ENCODE measurements at places on chromosomes 3 and 15. TPM values are rescaled to one million over a fixed set of nuclear protein-coding genes. Genes with fewer than 3 reads are reported as not detected.

The DNASE1L3 gene
- polyA plus RNA-seq: 0.61 TPM

The ITIH1 gene
- polyA plus RNA-seq: not detected

The SLC9C1 gene
- 0.07 TPM for polyA plus RNA-seq

The CRYGS gene
- 2.4 TPM for polyA plus RNA-seq

The ATP2C1 gene
- 27.3 TPM for polyA plus RNA-seq

The TM4SF4 gene
- 4.5 TPM for polyA plus RNA-seq

The SLC24A5 gene
- not detected for polyA plus RNA-seq

The FES gene
- 25.6 TPM for polyA plus RNA-seq

DNA sequence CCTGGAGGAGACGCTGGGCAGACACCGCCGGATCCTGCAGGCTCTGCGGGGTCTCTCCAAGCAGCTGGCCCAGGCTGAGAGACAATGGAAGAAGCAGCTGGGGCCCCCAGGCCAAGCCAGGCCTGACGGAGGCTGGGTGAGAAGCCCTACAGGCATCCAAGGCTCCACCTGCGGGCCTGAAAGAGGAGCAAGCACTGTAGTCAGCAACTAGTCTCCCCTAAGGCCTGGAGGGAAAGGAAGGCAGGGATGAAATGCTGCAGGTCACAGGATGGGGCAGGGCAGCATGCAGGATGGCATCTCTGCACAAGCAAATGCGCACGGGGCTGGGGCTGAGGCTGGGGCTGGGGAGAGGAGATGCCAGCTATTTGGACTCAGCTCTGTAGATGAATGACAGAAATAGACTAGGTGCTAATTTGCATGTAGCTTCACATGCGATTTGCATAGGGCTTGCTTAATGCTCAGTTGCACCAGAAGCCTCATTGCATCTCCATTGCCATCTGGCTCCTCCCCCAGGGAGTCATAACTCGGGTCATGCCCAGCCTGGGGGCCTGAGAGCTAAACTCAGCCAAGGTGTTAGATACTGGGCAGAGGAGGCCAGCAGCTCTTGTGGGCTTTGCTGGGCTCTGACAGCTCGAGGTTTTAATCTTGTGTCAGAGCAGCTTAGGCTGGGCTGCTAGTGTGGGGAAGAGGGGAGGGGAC is 5.2 kb upstream of the CPLX3 start:
- no peak for DNase-seq

- no peak for DNase-seq
Observed at GRCh38 chr3:122052968-122053367, 2.2 kb upstream of the CD86 start.

DNA sequence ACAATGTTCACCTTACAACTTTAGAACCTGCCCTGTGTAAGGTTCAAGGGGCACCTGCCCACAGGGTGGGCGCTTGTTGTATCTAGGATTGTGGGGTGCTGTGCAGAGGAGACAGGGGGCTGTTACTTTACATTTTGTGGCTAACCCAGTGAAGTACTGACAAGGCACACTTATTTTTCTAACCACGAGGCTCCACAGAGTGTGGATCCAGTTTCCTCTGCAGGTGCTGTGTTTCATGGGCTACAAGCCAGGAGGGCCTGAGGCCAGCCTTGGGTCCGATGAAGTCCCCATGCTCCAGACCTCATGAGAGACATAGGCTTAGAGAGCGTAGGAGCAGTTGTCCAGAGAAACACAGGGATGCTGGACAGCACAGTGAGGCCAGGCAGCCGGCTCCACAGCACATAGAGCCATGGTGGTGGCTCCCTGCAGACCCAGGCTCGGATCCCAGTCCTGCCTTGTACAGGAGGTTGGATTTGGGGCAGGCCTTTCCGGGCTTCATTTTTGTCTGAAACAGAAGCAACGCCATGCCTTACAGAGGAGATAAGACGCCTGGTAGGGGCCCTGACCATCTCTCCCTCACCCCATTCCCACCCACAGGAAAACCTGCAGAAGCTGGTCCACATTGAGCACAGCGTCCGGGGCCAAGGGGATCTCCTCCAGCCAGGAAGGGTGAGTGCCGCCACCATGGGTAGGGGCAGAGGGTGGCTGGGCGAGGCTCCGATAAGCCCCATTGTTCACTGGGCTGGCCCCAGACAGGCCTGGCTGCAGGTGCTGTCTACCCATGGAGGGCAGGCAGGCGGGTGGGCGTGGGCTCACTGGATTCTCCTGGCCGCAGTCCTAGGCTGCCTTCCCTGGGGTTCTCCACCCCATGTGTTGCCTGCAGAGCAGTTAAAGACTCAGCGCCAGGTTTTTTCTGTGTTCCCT is 40.1 kb upstream of the NR2C2 start:
- DNase-seq: peak; percentile 58

GRCh38 chr3:121896823-121897222 is 2.6 kb downstream of the SLC15A2 start:
- DNase-seq: no peak

DNA sequence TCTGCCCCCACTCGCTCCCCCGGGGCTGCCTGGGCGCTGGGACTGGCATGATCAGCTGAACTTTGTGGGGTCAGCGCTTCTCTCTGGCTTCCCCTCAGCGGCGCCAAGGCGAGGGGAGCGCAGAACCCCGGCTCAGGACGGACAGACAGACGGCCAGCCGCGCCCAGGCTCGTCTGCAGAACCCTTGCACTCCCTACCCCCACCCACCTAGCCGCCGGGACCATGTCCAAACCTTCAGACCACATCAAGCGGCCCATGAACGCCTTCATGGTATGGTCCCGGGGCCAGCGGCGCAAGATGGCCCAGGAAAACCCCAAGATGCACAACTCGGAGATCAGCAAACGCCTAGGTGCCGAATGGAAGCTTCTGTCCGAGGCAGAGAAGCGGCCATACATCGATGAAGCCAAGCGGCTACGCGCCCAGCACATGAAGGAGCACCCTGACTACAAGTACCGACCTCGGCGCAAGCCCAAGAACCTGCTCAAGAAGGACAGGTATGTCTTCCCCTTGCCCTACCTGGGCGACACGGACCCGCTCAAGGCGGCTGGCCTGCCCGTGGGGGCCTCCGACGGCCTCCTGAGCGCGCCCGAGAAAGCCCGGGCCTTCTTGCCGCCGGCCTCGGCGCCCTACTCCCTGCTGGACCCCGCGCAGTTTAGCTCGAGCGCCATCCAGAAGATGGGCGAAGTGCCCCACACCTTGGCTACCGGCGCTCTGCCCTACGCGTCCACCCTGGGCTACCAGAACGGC is 621 bp downstream of the SOX14 start:
- DNase-seq: no peak

DNA sequence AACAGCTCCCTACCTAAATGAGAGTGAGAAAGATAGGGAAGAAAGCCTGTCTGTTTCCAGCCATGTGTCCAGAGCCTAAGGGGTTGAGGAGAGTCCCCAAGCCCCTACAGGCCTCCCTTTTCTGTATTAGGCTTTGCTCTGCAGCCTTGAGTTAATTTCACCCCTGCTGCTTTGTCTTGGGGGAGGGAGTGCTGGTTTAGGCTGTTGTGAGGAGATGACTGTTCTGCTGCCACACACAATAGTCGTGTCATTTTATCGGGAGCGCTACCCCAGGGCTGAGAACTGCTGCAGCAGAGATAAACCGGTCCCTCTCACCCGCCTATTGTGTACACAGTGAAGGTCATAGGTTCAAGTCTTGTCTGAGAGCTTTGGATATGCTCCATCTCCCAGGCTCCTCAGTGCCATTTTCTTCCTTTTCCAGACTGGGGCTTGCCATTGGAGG is 1.4 kb downstream of the ZNF609 start:
- peak; percentile 28 for DNase-seq

- no peak for DNase-seq
Observed at GRCh38 chr3:133874761-133875438, 20.8 kb downstream of the RAB6B start.

GRCh38 chr3:74119221-74119620 is 494.5 kb upstream of the PDZRN3 start:
- no peak for DNase-seq

DNA sequence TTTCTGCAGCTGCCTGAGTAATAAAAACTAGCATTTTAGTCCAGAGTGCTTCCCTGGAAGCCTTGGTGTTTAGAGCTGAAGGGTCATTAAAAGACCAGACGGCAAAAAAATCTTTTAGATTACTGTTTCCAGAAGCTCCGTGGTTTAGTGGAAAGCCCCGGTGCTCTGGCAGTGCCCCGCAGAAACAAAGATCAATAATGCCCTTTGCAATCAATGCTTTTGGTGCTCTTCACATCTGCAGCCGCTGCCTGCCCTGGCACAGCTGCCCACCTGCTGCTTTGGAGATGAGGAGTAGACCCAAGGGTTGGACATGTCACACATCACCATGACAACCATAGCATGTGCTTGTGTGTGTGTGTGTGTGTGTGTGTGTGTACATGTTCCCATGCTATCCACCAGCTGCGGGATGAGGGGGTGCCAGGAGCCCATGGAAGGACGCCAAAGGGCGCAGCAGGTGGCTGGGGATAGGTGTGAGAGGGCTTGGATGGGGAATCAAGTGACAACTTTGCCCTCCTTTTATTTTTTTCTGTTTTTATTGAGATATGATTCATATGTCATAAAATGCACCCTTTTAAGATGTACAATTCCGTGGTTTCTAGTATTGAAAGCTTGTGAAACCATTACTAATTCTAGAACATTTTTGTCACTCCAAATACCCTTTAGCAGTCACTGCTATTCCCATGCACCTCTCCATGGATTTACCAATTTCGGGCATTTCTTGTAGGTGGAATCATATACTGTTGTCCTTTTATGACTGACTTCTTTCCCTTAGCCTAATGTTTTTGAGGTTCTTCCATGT is 75.7 kb upstream of the KLHL25 start:
- no peak for DNase-seq

DNA sequence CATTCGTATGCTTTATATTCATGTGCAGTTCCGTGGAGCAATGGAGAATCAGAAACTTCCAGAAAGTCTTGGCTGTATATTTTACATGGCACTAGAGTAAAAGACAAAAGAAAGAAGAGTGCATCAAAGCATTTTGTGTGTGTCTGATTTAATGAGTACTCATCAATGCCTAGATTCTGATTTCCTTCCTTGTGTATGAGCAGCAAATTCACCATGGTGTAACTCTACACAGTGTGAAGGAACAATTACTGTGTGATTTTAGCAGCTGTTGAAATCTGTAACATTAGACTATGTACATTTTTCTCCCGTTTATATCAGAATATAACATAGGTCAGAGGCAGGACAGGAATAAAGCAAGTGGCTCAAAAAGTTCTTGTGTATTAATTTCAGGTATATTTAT is 102.0 kb upstream of the TSC22D2 start:
- no peak for DNase-seq

GRCh38 chr3:24088782-24089181 is 143.7 kb downstream of the NR1D2 start:
- DNase-seq: no peak

GRCh38 chr3:122977746-122978466 is 49.7 kb downstream of the SEMA5B start:
- peak; percentile 41 for DNase-seq

GRCh38 chr3:114841515-114841914 is 305.6 kb downstream of the ZBTB20 start:
- DNase-seq: no peak

GRCh38 chr3:137409584-137409983 is 354.5 kb upstream of the SOX14 start:
- DNase-seq: no peak

DNA sequence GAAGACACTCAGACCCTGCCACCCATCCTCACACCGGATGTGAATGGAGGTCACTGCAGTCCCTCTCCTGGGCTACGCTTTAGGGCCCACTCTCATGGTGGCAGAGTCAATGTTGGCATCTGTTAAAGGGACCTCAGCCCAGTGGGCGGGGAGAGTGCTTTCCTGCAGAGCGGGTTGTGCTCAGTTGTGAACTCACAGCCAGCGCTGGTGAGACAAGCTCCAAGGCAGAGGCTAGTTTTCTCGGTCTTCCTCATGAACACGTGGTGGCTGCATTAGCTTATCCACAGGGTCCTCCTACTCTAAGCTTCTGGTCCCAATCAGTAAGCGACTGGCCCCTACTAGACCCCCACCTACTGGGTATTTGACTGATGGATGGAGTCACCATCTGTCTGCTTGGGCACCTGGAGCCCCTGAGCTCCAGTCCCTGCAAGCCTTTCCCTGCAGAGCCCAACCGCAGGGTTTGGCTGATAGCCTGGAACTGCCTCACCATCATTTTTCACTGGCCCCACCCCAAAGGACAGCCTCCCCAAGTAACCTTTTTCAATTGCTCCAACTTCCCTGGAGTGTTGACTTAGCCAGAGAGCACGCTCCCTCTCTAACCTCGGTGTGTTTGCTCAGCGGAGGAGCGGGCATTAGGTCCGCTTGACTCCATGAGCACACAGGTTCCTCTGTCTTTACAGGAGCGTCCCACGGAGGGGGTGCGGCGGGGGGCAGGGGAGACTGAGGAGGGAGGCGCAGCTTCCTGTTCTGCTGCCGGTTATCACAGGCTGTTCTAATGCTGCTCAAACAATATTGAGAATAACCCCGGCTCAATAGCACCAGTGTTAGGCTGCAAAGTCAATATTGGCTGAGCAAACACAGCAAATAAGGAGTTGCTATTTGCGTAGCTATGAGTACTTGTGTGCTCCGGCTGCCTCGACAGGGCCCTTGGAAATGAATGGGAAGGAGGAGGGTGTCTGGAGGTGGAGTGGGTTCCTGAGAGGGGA is 141.7 kb downstream of the RPLP1 start:
- DNase-seq: no peak

GRCh38 chr3:16820485-16820884 is 64.3 kb upstream of the PLCL2 start:
- DNase-seq: no peak

GRCh38 chr3:142243134-142243533 is 17.7 kb upstream of the GK5 start:
- no peak for DNase-seq

DNA sequence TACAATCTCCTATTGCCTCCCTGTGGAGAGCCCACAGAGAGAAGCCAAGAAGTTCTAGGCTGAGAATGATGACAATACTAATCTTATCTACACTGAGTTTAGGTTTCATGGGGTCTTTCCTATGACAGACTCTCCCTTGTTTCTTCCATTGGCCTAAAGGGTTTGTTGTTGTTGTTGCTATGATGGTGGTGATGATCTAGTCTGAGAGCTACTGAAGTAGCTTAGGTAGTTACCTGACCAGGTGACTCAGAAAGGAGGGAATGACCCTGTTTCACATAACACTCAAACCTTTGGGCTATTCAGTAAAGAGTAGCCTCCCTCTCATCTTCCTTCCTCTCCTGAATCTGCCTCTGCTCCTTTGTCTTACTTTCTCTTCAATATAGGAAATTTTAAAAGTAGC is 170.2 kb downstream of the GMNC start:
- no peak for DNase-seq

- no peak for DNase-seq
Observed at GRCh38 chr3:5144316-5144994, 22.4 kb downstream of the ARL8B start.
